ENCODE measurements at places on chromosomes 4 and X.

- no peak for DNase-seq
Observed at GRCh38 chrX:135544338-135544948, 24.0 kb downstream of the INTS6L start.

GRCh38 chr4:101294597-101294996 lies 52.7 kb downstream of the PPP3CA start:
- DNase-seq: peak; percentile 39

GRCh38 chrX:107146670-107147069 lies 28.0 kb upstream of the RBM41 start:
- DNase-seq: no peak

DNA sequence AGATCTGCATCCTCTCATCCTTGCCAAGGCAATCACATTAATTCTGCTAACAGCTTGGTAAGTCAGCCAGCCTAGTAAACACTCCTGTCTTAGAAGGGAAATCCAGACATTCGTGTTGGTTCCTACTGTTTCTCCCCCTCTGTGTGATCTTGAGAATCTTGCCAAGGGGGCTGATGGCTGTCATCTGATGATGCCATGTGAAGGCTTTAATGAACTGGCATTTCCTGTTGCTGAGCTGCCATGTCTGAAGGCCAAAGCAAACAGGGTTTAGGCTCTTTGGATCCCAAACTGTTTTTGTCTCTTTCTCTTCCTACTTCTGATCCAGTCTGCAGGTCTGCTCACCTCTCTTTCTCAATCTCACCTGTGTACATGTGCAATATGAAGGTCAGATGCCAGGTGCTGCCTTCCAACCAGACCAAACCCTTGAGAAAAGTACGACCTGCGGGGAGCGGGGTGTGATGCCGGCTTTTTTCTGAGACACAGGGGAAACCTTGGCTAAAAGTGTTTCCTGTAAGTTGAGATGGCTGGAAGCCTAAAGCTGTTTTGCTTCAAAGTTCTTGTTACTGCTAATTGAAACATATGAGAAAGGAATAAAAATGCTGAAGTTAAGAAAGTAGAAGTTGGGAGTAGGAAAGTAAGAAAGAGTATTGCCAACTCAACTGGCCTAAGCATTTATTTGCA lies 532.9 kb downstream of the ANKRD50 start:
- DNase-seq: no peak

GRCh38 chr4:88960576-88960975 lies 96.4 kb downstream of the FAM13A start:
- peak; percentile 17 for DNase-seq

DNA sequence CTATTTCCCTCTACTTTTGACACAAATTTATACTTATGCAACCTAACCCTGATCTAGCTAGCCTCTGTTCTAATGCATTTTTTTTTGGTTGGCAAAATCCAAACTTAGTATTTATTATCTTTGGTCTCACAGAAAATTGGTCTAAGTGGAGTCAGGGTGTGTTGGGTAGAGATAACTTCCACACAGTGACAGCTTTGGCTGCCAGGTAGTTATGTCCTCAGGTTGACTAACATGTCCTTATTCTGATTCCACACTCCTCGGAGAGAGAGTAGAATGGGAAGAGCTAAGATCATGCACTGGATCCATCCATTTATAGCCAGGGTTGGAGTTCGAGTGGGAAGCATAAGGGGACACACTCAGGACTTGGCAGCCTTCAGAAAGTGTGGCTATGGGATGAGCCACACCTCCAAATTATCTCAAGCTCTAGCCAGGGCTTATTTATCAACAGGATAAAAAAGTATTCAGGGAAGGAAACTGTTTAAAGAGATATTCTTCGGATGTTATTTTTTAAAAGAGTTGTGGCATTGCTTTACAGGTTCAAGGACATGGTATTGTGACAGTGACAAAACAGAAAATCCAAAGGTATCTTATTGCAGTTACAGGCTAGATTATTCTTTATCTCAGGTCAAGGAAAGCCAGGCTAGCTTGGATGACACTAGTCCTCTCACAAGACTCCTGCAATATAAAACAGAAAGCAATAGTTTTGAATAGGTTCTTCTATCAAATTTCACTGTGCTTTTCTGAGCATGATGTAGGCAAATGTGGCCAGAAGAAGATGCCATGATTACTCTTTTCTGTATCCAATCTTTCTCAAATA lies 51.5 kb downstream of the NPY1R start:
- DNase-seq: no peak

DNA sequence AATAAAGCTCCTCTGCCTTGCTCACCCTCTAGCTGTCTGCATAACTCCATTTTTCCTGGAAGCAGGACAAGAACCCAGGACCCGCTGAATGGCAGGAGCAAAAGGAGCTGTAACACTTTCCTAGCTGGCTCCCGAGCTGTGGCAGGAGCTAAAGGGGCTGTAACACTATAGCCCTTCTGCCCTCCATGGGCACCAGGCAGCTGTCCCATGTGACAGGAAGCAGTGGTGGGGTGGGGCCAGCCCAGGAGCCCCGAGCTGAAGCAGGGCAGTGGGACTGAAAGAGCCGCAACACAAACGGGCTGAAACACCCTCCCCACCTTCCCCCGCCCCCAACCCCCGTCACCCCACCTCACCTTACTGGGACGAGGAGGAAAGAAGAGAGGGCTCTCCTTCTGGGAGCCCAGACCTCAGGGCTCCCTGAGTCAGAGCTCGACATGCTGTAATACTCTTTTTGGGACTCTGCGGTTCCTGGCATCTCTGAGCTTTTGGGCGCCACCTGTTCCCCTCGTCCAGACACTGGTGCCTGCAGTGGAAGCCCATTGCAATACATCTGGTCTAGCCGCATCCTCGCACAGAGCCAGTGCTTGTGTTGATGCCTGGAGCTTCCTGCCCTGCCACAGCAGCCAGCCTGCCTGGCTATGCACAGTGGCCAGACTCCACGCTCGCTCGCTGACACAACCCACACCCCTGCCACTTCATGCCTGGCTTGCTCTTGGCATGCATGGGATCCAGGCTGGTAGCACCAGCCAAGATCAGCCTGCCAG lies 39.4 kb downstream of the PPM1K start:
- no peak for DNase-seq

DNA sequence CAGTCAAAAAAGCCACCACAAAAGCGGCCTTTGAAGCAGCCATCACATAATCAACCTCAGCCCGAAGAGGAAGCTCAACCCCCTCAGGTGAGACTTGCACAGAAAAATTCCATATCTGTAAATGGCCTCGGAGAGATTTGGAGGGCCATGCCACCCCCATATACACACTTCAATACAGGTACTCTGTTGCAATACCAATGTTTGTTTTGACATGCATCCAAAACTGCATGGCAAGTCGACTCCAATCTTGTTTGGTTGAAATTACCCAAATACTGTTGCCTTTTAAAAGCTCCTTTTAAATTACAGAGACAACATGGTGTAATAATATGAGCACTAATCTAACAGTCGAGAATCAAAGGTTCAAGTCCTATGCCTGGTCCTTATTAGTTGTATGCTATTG lies 5.9 kb downstream of the ENAM start:
- DNase-seq: no peak

GRCh38 chrX:41559235-41560052 lies 112.3 kb downstream of the NYX start:
- peak; percentile 45 for DNase-seq

DNA sequence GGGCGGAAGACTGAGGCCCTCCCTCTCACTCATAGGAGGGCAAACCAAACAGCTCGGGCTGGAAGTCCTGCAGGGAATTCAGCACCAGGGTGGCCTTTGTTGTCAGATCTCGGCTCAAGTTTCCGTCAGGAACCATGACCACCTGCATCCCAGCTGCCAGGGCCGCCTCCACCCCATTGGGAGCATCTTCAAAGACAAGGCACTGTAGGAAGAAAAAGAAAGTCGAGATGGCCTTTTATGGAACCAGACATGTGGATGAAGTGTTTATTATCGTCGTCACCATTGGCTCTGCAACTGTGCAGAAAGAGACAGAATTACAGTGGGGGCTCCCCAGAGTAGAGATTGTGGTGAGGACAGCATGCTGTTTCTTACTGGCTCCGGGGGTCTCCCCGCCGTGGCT lies 97.2 kb upstream of the STS start:
- DNase-seq: no peak

- peak; percentile 64 for DNase-seq
Observed at GRCh38 chrX:45806410-45807121, 605.9 kb upstream of the DIPK2B start.

- peak; percentile 98 for DNase-seq
Observed at GRCh38 chr4:138242076-138242833, at the start of gene SLC7A11. SLC7A11 (minus strand) TSS chr4:138242349; CDS start chr4:138242069, 280 bp downstream.

DNA sequence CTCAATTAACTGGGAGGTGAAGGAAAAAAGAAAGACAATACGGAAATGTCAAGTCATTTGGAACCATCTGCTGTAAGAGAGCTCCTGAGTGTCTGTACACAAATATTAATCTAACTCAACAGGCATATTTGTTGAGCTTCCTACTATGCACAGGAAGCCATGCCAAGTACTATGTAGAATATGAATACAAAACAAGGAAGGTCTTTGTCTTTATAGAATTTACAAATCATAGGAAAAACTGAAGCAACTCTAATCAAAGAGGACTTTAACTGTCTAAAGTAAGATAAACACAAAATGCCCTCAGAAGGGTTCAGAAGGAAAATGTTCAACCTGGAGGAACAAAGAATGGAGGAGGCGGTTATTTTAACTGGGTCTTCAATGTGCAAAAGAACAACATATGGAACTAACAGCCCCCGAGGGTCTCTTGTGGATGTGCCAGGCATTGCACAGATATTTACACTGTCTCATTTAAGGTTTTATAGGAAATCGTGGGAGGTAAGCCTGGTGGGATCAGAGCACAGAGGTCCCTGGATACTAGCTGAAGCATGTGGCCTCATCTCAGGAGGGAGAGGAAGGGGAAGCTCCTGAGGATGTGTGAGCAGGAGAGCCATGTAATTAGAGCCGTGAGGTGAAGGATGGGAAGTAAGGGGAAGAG lies 5.8 kb downstream of the FAM114A1 start:
- peak; percentile 25 for DNase-seq

DNA sequence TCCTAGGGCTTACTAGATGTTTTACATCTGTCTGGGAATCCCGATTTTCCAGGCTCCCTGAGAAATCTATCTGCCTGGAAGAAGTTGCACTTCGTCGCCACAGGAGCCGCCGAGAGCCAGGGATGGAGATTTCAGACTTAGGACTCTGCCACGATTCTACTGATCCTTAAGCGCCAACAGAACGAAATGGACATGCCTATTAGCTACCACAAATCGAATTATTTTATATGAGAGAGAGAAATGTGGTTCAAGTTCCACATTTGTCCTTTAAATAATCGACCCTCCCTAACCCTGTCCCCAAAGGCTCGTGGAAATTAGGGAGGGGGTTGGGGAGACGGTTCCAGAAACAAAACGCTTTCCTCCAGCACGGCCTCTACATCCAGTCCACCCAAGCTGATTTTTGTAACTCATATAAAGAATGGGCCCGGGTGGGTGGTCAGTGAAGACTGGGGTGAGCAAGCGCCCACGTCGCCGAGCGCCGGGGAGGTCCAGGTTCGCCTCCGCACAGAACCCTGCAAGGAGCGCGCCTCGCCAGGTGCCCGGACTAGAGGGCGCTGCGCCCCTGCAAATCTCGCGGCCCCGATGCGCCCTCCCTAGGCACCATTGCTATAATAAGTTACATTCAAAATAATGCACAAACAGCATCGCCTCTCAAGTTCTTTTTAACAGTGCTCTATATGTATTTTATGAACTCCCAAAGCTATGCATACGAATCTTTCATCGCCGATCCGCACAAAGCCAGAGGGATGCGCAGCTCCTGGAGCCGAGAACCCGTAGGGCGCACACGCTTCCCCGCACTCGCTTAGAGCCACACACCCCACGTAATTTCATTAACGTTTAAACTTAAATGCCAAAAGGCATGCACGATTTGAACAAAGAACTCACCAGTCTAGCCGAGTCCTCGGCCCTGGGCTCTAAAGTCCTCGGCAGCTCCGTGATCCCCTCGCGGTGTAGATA lies 2.1 kb upstream of the FAT1 start:
- peak; percentile 42 for DNase-seq

DNA sequence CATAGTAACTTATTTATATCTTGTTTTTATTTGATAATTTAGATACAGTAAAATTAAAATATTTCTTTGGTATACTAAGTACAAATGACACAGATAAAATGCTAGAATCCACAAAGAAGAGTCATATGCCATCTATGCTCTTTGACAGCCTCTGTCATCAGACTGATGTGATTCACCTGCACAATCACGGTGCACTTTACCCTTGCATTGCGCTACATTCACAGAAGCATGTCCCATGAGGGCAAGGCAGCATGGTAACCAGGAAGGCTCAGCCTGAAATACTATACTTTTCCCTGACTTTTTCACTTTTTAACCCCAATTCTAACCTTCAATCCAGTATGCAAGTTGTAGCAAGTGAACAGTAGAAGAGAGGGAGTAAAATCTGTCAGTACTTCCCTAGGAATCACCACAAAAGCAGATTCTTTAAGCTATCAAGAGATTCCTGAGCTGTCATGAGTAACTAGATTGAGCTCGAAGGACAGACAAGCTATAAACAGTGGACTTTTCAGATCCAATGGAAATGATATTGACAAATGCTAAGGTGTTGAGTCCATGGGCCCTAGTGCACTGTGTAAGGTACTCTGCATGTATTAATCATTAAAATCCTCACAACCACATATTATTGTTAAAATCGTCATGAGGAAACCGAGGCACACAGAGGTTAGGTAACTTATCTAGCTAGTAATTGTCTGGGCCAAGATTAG lies 14.2 kb downstream of the SEC24D start:
- DNase-seq: no peak

GRCh38 chrX:24005028-24005427 lies 22.0 kb downstream of the KLHL15 start:
- no peak for DNase-seq

DNA sequence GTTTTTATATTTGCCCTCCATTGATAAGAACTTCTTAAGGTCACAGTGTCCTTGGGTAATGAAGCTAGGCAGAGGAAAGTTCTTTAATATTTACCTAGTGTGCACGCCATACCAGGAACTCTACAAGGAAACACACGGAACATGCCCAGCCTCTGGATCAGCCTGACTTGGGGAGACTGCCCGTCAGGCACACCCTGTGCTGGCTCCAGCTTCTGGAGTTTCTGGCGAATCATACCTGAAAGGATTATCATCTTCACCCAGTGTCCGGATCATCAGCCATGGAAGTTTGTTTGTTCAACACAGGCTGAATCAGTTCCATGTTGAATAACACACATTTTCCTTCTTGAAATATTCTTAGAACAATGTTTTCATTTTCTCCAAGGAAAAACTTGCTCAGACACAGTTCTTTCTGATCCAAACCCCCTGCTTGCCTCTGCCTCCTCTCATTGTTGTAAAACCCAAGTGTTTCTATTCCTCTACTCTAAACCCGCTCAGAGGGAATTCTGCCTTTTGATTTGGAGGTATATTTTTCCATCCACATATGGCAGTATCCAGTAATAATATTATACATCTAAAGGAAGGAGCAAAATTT lies 176.7 kb downstream of the SHROOM3 start:
- no peak for DNase-seq

GRCh38 chr4:10673817-10674369 lies 10.7 kb downstream of the CLNK start:
- DNase-seq: no peak

DNA sequence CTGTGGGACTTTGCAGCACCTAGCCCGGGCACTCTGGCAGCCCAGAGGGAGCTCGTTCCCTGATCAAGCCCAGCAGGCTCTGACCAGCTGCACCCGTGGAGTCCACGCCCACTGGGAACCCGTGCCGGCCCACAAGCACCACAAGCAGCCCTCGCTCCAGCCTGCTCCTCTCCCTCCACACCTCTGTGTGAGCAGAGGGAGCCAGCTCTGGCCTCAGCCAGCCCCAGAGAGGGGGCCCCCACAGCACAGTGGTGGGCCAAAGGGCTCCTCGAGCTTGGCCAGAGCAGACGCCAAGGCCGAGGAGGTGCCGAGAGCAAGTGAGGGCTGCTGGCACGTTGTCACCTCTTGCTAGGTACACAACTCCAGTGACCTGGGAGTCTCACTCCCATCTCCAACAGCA lies 5.1 kb upstream of the UGT2A1 start:
- no peak for DNase-seq
